ENCODE measurements at places on chromosomes 2 and 18.

GRCh38 chr2:18009891-18010290 is 131.4 kb downstream of the KCNS3 start:
- DNase-seq: no peak

- DNase-seq: no peak
These were observed 37.7 kb upstream of the CDC42EP3 start for GRCh38 chr2:37709111-37709510.

GRCh38 chr2:53473775-53474311 is 293.8 kb upstream of the CHAC2 start:
- DNase-seq: no peak

- no peak for DNase-seq
These were observed 1090.0 kb downstream of the BCL11A start for GRCh38 chr2:59463426-59463825.

GRCh38 chr2:79083597-79084251 is 4.1 kb downstream of the REG1B start:
- no peak for DNase-seq
